ENCODE measurements at places on chromosomes 5 and 9.

GRCh38 chr9:129871046-129871445 is 35.8 kb downstream of the USP20 start:
- no peak for DNase-seq

DNA sequence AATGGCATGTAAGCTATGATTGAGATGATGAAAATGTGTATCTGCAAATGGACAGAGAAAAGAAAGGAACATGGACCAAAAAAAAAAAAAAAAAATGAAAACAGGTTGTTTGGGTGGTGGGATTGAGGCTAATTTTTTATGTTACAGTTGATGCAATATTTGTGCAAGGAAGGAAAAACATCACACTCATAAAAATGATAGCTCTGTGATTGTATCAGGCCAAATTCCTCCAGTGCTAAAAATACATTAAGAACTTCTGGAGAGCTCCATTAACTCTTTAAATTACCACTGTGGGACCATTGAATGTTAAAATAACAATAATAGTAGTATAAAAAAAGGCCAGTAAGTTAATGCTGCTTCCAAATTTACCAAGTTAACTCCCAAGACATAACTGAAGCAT is 79.5 kb upstream of the MSX2 start:
- DNase-seq = no peak

GRCh38 chr5:127741412-127741811 is 38.2 kb downstream of the CCDC192 start:
- DNase-seq = no peak

GRCh38 chr5:77627869-77628674 is 10.4 kb downstream of the OTP start:
- DNase-seq = no peak

DNA sequence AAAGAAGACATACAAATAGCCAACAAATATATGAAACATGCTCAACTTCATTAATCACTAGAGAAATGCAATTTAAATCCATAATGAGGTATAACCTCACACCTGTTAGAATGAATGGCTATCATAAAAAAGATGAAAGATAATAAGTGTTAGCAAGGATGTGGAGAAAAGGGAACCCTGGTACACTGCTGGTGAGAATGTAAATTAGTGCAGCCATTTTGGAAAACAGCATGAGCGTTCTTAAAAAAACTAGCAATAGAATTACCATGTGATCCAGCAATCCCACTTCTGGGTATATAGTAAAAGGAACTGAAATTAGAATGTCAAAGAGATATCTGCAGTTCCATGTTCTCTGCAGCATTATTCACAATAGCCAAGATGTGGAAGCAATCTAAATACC is 64.2 kb upstream of the CEP78 start:
- peak; percentile 19 for DNase-seq

- DNase-seq = no peak
These were observed 9.7 kb upstream of the MEF2C start for GRCh38 chr5:88892669-88893068.

DNA sequence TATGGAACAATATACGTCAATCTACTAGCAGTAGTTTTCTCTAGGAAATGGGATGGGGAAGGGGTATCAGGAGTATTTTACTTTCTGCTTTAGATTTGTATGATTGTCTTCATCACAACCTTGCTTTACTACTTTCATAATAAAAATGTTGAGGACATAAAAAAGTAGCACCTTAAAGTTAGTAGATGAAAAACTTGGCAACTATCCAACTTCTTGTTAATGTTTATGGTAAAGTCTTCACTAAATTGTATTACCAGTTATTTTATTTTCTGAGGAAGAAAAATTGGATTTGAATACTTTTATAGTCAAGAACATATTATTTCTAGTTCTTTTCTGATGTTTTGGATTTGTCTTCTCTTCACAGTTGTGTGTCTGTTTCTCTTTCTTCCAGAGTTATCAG is 372.1 kb downstream of the ARRDC3 start:
- DNase-seq = no peak

DNA sequence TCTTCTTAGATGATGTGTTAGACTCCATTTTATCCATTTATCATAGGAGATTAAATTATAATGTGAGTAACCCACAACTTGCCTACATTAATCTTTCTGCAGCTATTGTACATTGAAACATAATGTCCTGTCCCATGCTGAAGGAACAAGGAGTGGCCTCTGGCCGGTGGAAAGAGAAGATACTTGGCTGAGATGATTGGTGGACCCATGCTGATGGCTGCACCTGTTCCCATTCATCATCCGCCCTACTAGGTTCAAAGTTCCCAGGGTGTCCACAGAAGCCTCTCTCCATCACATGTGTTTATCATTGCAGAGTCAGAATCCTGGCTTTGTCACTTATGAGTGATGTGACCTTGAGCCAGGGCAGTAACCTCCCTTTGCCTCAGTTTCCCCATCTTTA is 24.7 kb downstream of the FBXL7 start:
- DNase-seq = no peak

- no peak for DNase-seq
These were observed 67.5 kb upstream of the ACTBL2 start for GRCh38 chr5:57550132-57550531.

GRCh38 chr9:133572821-133573361 is 36.3 kb downstream of the FAM163B start:
- DNase-seq = no peak

DNA sequence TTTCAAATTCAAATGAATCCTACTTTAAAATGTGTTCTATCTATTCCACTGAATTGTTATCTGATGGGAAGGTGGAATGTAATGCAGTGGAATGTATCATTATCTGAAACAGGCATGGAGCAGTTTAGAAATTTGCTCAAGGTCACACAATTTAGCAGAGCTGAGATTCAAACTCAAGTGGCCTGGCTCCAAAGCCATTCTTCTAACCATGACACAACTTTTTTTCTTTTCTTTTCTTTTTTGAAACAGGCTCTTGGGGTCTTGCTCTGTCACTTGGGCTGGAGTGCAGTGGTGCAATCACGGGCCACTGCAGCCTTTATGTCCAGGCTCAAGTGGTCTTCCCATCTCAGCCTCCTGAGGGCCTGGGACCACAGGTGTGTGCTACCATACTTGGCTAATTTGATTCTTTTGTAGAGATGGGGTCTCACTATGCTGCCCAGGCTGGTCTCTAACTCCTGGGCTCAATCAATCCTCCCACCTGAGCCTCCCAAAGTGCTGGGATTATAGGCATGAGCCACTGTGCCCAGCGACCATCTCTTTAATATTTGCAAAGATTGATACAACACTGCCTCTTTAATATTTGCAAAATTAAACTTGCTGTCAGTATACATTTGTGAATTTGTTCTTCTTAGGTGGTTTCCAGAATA is 50.0 kb downstream of the CAST start:
- no peak for DNase-seq

DNA sequence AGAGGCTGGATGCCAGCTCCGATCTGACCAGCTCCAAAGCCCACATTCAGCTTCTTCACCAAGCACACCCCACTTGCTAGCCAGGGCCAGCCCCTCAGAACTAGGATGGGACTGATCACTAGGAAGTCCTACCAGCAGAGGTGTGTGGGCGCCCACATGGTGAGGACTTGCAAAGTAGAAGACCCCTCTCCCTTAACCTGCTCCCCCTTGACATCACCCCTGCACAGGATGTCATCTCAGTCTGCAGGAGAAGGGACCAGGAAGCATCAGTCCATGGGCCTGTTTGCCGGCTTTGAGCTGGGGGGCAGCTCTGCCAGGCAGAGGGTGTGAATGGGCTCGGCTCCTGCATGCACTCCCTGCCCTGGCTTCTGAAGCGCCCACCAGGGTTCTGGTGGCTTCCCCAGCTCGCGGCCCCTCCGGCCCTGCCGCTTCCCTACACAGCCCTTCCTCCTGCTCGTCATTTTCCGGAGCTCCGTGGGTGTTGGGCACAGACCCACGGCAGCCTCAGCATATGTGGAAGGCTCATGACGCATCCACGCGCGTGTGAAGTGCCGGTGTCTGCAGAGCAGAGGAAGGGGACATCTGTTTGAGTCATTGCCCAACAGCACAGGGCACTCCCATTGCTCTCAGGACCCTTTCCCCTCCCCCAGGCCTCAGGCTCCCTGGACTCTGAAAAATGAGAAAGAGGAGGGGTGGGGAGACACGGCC is 3.7 kb upstream of the FAM78A start:
- peak; percentile 60 for DNase-seq

DNA sequence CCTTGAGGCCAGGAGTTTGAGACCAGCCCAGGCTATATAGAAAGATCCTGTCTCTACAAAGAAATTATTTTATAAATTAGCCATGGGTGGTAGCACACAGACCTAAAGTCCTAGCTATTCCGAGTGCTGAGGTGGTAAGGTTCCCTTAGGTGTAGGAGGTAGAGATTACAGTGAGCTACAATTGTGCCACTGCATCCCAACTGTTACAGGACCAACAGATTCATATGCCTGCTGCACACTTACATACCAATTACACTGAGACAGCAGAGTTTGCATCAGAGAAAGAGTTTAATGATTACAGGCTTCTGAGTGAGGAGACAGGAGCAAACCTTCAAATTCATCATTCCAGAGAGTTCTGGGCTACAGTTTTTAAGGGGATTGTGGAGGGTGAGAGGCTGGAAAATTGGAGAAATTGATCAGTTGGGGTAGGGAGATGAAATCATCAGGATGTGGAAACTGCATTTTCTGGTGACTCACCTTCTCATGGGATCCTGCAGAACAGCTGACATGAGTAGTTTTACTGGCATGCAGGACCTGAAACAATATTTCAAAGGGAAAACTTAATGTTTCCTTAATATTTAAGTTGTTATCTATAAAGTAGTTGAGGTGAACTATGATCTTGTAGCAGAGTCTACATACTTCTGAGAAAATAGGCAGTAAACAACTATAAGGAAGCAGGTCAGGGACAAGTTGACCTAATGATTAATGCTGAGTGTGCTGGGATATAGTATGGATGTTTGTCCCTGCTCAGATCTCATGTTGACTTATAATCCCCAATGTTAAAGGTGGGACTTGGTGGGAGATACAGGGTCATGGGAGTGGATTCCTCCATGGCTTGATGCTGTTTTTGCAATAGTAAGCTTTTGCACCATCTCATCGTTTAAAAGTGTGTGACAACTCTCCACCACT is 54.7 kb downstream of the ANXA2R start:
- DNase-seq = peak; percentile 58

DNA sequence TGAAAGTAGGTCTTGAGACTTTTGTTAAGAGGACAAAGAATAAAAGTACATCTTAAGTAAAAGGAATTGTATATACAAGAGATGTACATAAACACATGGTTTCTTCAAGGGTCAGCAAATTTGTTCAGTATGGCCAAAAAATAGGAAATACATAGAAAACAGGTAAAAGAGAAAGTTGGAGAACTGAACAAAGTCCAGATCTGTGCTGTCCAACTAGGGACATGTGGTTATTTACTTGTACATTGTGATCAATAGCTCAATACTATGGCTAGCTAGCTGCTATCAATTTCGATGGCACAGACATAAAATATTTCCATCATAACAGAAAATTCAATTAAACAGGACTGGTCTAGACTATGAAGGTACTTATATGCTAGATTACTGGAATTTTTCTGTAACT is 92.3 kb downstream of the RAPGEF6 start:
- no peak for DNase-seq

- no peak for DNase-seq
These were observed 170.0 kb downstream of the EBF1 start for GRCh38 chr5:158929552-158930218.

GRCh38 chr9:18007621-18008020 is 428.8 kb downstream of the SH3GL2 start:
- no peak for DNase-seq

- DNase-seq = no peak
These were observed 26.8 kb downstream of the BARHL1 start for GRCh38 chr9:132609184-132609583.

DNA sequence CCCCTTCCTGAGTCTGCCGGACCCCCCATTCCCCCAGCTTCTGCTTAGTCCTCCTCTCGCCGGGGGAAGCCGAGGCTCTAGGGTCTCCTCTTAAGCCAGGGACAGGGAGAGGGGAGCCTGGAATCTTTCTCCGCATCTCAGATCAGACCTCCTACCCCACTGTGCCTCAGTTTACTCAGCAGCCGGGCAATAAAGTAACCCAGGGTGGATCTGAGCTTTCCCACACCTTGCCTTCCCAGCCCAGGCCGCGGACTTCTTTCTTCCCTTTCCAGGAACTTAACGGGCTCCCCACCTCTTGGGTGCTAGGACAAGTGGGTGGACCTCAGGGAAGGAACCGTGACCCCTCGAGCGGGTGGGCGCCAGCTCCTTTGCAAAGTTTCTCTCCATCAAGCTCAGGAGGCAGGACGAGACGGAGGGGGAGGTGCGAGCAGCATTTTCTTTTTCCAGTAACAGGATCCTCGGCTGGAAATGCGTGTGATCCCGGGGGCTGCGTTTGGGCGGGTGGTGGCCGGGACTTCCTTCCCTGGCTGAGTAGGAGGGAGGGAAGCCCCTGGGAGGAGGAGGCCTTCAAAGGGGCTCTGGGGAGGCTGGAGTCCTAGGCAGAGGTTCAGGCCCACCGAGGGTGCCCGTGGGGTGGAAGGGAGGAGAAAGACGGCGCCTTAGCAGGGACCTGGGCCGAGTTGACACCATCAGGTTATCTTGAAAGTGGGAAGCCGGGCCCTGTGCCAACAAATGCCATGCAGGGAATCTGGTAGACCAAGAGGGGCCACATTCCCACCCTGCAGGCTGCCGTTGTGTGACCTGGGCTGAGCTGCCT is 795 bp downstream of the DAB2IP start:
- no peak for DNase-seq

- DNase-seq = no peak
These were observed 313 bp downstream of the BRIX1 start for GRCh38 chr5:34915856-34916192.

DNA sequence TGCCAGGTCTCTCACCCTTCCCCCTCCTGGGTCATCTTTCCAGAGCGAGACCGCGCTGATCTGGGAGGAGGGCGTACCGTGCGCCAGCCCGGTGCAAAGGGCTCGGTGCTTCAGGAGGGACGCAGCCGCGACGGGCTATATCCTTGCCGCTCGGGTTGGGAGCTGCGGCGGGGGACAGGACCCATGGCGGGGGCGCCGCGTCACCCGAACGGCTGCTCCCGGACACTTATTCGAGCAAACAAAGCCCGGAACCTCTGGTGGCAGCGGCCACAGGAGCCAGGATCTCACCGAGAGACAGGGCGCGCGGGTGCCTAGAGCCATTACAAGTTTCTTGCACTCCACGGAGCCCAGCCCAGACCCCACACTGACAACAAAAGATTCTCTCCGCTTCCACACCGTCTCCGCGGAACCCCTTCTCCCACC is 1.3 kb downstream of the SEMA6A start:
- no peak for DNase-seq

- peak; percentile 40 for DNase-seq
These were observed 235.0 kb downstream of the ACTL7B start for GRCh38 chr9:108620767-108621166.

DNA sequence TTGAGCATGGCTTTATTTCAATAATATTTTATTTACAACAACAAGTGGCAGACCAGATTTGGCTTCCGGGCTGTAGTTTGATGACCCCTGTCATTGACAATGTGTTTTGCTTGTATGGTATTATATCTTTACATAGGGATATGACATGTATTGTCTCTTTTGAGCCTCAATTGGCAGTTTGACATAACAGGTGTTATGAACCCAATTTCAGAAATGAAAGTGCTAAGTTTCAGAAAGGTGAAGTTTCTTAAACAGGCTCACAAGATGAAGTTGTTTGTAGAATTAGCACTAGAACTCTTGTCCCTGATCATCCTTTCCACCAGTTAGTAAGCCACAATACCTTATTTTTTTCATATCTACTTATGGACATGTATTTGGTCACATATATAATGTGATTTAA is 303.0 kb upstream of the GRIA1 start:
- no peak for DNase-seq
